Anterior cingulate cortex (tissue), 58 donors: ENCODE measurements at places on chromosomes 11 and 22.

DNA sequence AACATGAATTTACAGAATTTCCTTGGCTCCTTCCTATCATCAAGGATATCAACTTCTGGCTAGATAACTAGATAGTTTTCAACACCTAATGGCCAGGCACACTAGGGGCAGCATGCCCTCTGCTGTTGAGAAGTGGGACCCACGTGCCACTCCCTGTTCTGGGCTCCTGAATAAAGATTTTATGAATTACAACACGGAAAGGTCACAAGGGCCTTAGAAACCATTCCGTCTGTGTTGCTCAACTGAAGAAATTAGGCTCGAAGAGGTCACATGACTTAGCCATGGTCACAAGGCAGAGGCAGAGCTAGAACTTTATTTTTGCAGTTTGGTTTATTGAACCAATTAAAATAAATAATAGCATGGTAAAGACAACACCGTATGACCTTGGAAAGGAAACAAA lies 36.0 kb downstream of the PRCP start:
- peak; percentile 57 for DNase-seq

DNA sequence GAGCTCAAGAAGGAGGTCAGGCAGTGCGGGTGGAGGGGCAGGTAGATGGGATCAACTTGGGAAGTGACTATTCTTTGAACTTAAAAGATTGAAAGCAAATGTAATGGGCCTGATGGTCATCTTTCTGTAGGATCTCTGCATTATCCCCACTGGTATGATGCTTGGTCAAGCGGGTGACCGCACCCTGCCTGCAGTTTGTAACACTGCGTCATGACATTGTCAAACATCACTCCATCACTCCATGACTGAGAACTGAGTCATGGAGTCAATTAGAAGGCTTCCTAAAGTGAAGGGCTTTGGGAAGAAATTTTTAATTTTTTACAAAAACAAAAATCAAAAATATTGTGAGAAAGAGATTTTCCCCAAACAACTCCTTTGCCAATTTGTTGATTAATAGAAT lies 62.4 kb upstream of the BMAL1 start:
- DNase-seq = no peak

DNA sequence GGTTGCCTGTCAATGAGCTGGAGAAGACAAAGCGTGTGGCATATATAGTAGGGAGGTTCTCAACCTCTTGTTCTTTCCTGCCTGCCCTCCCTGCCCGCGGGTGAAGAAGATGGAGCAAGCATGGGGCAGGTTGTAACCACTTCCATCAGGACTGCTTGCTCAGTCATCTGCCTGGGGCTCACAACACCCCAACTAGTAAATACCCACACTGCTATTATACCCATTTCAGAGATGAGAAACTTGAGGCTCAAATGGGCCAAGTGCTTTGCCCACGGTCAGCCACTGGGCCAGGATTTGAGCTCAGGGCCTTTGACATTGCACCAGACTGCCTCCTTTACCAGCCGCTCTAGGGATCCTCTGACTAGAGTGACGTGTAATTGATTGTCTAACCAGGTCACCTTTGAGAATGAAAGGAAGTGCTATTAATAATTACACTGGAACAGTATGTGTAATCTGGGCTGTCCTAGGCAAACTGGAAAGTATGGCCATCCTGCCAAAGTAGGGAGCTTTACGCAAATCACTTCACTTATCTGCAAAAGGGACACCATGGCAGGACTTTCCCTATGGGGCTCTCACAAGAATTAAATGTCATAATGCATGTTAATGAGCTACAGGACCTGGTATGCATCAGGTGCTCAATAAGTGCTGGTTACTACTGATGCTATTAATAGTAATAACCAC lies 2.8 kb upstream of the CDC42EP1 start:
- DNase-seq = no peak

DNA sequence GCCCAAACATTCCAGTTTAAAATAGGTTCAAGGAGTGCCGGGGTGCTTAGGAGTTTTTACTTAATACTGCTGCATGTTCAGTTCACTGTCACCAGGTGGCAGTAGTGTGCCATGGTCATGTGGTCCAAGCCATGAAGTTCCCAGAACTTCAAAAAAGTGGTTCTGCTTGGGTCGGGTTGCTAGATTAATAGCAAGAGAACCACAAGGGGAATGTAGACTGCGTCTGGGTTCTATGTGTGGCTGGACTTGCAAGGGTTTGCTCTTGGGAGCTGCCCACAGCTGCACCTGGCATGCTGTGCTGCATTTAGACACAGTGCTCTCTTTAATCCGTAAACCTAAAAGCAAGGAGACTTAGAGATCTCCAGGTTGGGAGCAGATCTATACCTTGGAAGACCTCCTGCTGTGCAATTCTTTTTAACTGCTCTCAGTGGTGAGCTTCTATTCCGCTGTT lies 6.5 kb upstream of the SPON1 start:
- DNase-seq = peak; percentile 28

DNA sequence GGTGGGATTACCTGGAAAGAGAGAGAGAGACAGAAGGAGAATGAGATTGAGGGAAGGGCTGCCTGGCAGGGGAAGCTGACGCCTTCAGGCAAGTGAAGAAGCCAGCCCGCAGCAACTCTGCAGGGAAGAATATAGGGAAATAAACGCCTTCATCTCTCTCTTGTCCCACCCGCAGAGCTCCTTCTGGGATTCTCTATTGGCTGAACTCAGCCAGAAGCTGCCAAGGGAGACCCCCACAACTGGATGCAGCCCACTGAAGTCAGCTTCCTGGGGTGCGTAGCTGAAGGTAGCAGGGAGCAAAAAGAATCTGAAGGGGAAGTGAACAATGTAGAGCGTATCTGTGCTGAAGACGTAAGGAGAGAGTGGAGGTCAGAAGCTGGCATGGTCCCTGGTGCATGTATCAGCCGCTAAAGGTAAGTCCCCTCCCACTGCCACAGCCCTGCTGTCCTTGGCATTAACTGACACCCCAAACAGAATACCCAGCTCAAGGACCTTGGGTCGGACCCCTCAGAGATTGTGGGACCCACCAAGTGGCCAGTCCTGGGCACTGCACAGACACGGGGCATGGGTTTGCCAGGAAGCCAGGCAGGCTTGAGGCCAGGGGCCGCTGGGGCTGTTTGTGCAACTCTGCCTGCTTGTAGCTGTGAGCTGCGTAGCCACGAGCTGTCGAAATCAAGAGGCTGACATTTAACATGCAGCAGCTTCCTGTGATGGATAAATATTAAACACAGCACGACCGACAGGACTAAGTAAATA lies 469.9 kb downstream of the MN1 start:
- DNase-seq = no peak

- DNase-seq = no peak
These were observed 6.4 kb upstream of the TBC1D22A start for GRCh38 chr22:46756097-46756496.

DNA sequence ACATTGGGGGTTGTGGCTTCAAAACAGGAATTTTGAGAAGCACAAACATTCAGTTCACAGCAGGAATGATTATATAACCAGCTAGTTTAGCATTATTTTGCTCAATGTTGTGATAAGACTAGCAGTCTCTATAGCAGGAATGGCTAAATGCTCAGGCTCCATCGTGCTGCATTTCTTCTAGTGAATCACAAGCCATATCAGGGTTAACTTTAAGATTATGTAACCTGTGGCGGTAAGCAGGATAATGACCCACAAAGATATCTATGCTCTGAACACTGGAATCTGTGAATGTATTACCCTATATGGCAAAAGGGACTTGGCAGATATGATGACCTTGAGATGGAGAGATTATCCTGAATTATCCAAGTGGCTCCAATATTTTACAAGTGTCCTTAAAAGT lies 14.8 kb downstream of the FSHB start:
- DNase-seq = no peak
